Stimulated activated CD8-positive, alpha-beta memory T cell treated with anti-CD3 and anti-CD28 coated beads, Interleukin-12 subunit alpha, Interleukin-12 subunit beta, amount 100 ng/mL, for 4 hours (primary cell): ENCODE measurements at places on chromosomes 2 and 18.

- DNase-seq: no peak
Observed at GRCh38 chr18:58698701-58699193, 27.5 kb downstream of the MALT1 start.

- no peak for DNase-seq
Observed at GRCh38 chr2:40611196-40611595, 159.3 kb upstream of the SLC8A1 start.

- DNase-seq: no peak
Observed at GRCh38 chr18:59551902-59552635, 145.2 kb downstream of the CCBE1 start.

DNA sequence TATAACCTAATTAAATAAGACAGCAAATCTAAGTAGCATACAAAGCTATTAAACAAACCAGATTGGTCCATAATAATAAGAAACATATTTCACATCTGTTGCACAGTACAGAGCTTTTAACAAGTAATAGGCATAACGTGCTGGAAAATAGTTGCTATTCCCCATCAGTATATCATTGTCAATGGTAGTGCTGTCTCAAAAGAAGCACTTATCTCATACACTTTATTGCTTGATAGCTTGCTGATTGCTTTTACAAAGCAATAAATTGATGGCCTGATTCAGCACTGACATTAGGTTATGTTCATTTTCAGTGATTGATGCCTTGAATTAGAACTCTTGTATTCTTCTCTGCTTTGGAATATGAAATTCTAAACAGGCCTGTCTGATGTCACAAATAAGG is 641.7 kb downstream of the CBLN2 start:
- DNase-seq: no peak

GRCh38 chr18:3873698-3874097 is 423.7 kb downstream of the TGIF1 start:
- no peak for DNase-seq

GRCh38 chr2:61710711-61711110 is 143.1 kb downstream of the FAM161A start:
- DNase-seq: no peak

DNA sequence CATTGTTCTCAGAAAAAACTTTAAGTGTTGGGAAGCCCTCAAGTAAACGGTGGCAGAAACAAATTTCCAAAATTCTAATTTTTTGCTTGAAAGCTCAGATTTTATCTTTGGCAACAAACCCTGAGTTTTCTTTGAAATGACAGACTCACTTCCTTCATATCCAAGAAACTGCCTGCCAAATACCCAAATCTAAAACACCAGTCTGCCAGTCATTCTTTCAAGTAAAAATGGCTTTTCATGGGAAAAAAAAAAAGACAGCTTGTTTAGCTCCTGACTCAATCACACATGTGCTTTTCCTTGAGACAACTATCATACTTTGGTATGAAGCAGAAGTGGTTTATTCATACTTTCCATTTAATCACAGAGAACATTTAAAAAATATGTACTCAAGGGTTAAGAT is 40.6 kb upstream of the CSRNP3 start:
- DNase-seq: no peak
